ENCODE measurements at places on chromosomes 1 and 21.

- no peak for DNase-seq
Observed at GRCh38 chr1:219292999-219293398, 119.3 kb downstream of the LYPLAL1 start.

GRCh38 chr1:53733447-53733931 is 5.5 kb downstream of the GLIS1 start:
- DNase-seq = peak; percentile 66

- no peak for DNase-seq
Observed at GRCh38 chr1:230109895-230110667, 43.0 kb downstream of the GALNT2 start.

- no peak for DNase-seq
Observed at GRCh38 chr1:205015241-205015640, 27.8 kb upstream of the CNTN2 start.

DNA sequence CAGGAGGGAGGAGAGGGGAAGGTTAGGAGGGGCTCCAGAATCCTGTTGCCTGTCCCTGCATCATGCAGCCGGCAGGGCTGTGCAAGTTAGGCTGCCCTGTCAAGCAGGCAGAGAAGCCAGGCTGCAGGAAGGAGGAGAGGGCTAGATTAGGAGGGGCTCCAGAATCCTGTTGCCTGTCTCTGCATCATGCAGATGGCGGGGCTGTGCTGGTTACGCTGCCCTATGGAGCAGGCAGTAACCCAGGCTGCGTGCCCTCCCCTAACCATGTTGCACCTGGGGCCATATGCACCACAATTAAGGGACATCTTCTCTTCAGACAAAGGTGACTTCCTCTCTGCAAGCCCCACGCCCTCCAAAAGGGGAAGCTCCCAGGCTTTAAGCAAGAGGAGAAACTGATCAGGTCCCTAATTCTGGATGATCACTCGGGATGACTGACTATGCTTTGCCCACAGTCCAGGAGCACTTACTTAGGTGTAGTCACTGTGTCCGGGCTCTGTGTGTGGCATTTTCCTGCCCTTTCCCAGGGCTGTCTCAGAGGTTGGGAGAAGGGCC is 457.4 kb downstream of the SETD4 start:
- no peak for DNase-seq

GRCh38 chr1:210200124-210200736 is 32.4 kb upstream of the SERTAD4 start:
- no peak for DNase-seq

- peak; percentile 92 for DNase-seq
Observed at GRCh38 chr1:36248250-36248894, 24.1 kb downstream of the THRAP3 start.

Measured in EL (cell line).